Posterior vena cava (tissue), 2 donors: ENCODE measurements at places on chromosomes 4 and X. TPM values are rescaled to one million over a fixed set of nuclear protein-coding genes. Genes with fewer than 3 reads are reported as not detected.

The FGF2 gene
- total RNA-seq: 27.5 TPM

The SHOX gene
- not detected for total RNA-seq

The AMTN gene
- not detected for total RNA-seq

The NPY1R gene
- total RNA-seq: 147 TPM

DNA sequence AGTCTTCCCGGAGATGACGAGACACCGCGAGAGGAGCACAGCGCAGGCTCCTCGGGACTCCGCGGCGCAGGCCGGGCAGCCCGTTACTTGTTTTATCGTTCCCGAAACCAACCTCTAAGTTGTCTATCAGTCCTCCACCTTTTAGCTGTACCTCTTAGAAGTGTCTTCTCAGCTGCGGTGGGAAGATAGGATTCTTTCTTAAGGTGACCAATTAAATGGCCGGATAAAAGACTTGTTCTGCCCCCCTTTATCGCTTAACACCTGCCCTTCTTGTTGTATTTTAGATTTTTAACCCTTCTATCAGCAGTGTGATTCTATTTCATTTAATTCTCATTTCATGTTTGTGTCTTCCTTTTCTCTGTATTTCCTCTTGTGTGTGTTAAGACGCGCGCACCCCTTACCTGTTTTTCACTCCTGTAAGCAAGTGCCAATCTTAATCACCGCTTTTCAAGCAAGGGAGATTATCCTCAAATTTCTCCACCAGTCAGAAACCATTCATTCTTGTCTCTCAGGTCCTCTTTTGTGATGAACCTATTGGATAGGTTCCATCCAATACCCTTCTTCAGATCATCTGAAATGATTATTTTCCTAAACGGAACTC is at the start of gene SLC9B2:
SLC9B2 (minus strand) TSS at position 15 of the 601 bp plus-strand sequence. CDS start 9,211 bp downstream, outside the sequence.
- no peak for DNase-seq

- no peak for DNase-seq
Measured at GRCh38 chr4:6905516-6906445, 3.8 kb upstream of the TBC1D14 start.

- no peak for DNase-seq
Measured at GRCh38 chr4:153420361-153420760, 45.8 kb upstream of the TMEM131L start.

- DNase-seq: no peak
Measured at GRCh38 chrX:16137416-16138107, 14.2 kb downstream of the GRPR start.
